NCI-H2029 (cell line): ENCODE measurements at places on chromosomes 11 and 22.

DNA sequence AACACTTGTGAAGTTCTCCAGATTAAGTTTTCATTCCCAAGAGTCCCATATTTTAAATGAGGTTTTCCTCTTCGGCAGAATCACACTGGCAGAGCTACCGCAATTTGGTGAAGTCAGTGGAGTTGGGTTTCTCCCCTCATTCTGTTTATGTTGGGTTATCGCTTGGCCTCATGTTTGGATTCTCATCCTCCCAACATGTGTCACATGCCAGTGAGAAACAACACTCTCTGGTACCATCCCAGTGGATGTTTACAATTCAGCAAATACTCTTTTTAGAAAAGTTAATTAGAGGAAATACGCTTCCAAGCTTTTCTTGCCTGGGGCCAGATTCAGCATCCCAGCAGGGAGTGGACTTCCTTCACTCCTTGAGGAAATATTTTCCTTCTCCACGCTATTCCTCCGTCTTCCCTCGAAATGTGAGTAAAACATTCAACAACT lies 2.1 kb downstream of the PAMR1 start:
- no peak for DNase-seq

DNA sequence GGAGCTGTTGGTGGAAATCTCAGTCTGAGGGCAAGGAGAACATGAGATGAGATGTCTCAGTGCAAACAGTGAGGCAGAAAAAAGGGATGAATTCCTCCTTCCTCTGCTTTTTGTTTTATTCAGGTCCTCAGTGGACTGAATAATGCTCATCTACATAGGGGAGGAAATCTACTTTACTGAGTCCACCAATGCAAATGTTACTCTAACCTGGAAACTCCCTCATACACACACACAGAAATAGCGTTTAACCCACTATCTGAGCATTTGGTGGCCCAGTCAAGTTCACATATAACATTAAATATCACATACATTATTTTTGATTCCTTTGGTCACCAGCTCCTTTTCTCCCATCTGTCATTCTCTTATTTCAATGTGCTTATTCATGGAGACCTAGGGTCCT lies 418.8 kb downstream of the TMEM135 start:
- no peak for DNase-seq

GRCh38 chr11:70506986-70507385 lies 108.7 kb downstream of the CTTN start:
- DNase-seq: no peak

DNA sequence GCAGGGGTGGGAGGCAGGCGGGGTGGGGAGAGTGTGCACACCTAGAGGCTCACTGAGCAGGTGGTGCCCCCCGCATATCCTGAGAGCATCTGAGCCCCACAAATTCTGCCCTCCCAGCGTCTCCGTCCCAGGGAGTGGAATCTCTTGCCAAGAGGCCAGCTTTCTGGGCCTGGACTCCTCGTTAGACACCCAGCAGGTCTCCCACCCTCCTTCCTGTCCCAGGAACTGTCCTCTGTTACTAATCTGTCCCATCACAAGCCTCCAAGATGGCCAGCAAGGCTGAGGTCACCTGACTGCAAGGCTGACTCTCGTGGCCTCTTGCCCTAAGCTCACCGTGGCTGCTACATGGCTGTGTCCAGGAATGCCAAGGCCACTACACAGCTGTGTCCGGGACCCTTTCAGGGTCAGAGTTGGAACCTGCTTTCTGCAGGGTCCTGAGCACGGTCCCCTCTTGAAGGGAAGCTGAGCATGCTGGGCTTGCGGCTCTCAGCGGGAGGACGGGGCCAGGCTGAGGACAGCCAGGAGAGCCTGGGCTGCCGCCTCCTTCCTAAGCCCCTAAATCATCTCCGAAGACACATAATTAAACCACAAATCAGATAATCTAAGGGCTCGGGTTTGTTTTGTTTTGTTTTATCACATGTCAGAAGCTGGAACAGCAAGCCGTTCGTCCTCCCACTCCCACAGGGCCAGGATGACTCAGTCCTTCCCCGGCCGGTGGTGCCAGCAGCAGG lies 1327.3 kb downstream of the TBC1D22A start:
- DNase-seq: no peak

DNA sequence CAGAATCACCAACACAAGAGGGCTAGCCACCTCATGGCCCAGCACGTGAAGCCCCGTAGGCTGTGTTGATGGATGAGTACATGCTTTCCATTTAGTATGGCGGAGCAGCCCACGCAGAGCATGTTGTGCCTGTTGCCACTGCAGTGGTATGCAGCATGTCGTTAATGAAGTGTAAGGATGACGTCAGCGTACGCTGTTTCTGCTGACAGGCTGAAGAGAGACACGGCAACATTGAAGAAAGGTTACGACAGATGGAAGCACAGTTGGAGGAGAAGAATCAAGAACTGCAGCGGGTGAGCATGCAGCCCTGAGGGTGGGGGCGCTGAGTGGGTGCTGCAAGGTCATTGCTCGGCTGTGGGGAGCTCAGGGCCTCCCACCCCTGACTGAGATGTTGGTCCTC lies 62.8 kb downstream of the PPFIA1 start:
- no peak for DNase-seq

DNA sequence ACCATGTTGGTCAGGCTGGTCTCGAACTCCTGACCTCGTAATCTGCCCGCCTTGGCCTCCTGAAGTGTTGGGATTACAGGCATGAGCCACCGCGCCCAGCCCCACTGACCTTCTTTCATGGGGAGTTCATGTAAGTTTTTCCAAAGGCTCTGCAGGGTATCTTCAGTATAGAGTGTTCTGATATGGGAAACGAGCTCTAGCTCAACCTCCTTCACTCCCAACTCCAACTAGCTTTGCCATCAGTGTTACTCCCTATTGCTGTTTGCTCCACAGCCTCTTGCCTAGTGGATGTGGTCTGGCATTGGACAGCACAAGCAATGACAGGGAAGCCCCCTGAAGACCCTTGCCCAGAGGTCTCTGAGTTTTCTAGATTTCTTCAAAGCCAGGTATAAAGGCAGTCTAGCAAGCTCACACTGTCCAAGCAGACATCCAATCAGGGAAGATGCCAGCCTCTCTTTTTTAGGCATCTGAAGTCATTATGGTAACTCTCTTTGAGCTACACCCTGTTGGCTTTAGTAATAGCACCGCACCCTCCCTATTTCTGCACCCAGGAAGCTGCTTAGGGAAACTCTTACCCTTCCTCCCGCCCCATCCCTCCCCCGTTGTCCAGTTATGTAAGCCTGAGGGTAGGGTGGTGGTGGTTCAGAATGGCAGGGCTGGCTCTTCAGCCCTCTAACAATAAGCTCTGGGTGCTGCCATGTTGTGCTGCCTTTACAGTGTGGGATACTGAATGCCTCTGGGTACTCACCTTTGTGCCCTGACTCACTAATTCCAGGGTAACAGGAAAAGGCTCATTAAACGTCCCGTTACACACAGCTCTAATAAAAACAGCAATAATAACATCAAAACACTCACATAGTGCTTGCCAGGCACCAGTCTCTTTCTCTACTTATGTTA lies 41.4 kb upstream of the CLDN5 start:
- no peak for DNase-seq

GRCh38 chr22:24412274-24412673 lies 15.1 kb upstream of the ADORA2A start:
- DNase-seq: no peak
